SIG-M5 (cell line): ENCODE measurements at places on chromosomes 13 and 19.

DNA sequence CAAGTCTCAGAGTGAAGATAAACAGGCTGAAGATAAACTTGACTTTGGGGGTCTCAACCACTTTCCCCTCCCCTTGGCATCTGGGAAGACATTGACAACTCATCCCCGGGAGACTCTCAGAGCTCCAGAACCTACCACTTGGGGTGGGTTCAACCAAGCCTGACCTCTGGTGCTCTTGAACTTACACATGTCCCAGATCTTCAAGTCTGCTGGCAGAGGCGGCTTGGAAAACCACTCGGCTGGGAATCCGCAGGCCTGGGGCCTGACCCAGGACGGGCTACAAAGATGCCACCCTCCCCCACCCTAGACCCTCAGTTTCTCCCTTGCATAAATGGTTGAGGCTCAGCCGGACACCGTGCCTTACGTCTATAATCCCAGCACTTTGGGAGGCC, 512 bp downstream of the LRRC8E start:
- no peak for DNase-seq

DNA sequence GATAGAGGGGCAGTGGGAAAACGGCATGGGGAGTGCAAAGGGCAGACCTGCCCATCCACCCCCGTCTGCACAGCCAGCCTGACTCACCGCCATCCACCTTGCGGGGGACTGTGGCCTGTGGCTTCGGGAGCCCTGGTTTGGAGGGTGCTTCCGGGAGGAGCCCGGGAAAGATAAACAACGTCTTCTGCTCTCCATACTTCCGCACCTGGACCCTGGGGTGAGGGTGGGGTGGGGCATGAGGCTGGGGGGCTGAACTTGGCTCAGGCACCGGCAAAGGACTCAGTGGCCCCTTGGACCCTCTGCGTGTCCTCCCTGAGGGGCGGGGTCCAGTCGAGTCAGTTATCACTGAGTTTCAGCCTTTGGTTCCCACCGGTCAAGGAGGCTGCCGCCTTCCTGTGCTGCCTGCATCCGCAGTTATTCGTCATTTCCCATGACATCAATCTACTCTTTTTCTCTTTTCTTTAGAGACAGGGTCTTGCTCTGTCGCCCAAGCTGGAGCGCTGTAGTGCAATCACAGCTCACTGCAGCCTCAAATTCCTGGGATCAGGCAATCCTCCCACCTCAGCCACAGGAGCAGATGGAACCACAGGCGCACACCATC, 3.2 kb downstream of the GPR108 start:
- DNase-seq: no peak

DNA sequence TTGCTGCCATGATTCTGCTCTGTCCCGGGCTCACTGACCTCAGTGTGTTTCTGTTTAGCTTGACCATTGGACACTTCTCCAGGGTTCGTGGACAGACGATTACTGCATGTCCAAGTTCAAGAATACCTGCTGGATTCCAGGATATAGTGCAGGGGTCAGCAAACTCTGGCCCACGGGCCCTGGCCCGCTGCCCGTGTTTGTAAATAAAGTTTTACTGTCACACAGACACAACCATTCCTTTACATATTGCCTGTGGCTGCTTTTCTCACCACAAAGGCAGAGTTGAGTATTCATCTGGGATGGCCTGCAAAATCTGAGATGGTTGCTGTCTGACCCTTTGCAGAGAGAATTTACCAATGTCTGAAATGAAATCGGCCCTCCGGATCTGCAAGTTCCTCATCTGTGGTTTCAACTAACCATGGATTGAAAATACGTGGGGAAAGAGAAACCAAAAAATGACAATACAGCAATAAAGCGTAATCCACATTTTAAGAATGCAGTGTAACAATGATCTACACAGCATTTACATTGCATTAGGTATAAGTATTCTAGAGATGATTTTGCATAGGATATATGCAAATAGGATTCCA, 25.9 kb upstream of the F2RL3 start:
- DNase-seq: no peak

- DNase-seq: no peak
Observed at GRCh38 chr13:100921139-100921538, 246.5 kb upstream of the TMTC4 start.

GRCh38 chr13:97654236-97654635, 220.3 kb downstream of the RAP2A start:
- DNase-seq: no peak

- no peak for DNase-seq
Observed at GRCh38 chr13:82248762-82249161, 1633.5 kb downstream of the SLITRK1 start.

GRCh38 chr13:33723772-33724435, 94.0 kb upstream of the RFC3 start:
- DNase-seq: no peak

GRCh38 chr13:34246511-34246910, 428.6 kb downstream of the RFC3 start:
- no peak for DNase-seq

GRCh38 chr19:6738787-6739389, 592 bp upstream of the TRIP10 start:
- no peak for DNase-seq

DNA sequence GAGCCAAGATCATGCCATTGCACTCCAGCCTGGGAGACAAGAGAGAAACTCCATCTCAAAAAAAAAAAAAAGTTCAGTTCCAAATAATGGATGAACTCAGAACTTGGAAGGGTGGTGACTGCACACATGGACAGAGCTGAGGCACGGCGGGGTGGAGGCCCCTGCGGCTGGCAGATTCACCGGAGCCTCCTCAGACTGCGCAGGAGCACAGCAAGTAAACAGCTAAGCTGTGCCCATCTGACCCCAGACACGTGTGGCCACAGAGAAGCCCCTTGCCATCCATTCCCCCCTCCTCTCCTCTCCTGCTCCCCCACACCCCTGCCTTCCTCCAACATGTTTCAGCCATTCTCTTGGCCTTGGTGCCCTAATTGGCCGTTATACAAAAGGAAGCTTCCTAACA, 15.6 kb upstream of the PROZ start:
- no peak for DNase-seq

GRCh38 chr13:112968910-112969691, at the start of gene MCF2L:
Gene MCF2L, plus strand, starts transcription at chr13:112969214. Its CDS starts 166 bp downstream, at chr13:112969380.
- no peak for DNase-seq

DNA sequence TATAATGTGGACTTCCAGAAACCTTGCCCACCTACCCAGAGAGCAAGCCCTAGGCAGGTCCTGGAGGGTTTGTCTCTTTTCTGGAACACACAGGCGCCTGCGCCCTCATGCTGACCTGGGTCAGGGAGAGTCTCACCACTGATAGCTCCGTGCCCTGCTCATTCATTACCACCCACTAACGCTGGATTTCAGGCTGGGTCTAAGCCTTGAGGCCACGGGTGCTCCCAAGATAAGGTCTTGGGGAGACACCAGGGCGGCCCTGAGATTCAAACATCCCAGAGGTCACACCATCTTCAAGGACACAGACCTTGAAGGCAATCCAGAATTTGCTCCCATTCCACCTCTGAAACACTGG, 5.1 kb downstream of the S1PR2 start:
- no peak for DNase-seq

DNA sequence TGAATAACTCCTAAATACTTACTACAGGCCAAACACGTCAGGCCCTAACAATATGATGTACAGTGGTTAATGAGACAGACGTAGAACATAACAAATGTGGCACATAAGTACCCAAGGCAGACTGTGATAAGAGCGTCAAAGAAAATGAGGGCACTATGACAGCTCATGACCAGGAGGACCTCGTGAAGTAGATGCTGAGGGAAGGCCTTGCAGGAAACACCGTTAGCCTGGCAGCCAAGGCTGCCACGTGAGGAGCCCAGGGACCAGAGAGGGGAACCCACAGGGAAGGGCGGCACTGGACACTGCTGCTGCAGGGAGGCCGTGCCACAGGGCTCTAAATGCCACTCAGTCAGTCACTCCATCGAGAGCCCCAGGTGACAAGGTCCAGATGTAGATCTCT, 5.7 kb downstream of the TUBGCP3 start:
- no peak for DNase-seq

GRCh38 chr19:7013678-7014077, 7.6 kb downstream of the MBD3L2B start:
- DNase-seq: no peak

- no peak for DNase-seq
Observed at GRCh38 chr13:66875264-66875663, 354.9 kb downstream of the PCDH9 start.

GRCh38 chr13:57698851-57699250, 67.3 kb downstream of the PCDH17 start:
- no peak for DNase-seq
